ELR (cell line): ENCODE measurements at places on chromosomes 3 and 15.
A peak's percentile ranks its signal among the peaks of the same experiment; 100 is the strongest.

- DNase-seq: no peak
Measured at GRCh38 chr3:10474847-10475246, 30.5 kb downstream of the ATP2B2 start.

GRCh38 chr3:104536715-104537114 lies 830.0 kb upstream of the ALCAM start:
- no peak for DNase-seq

DNA sequence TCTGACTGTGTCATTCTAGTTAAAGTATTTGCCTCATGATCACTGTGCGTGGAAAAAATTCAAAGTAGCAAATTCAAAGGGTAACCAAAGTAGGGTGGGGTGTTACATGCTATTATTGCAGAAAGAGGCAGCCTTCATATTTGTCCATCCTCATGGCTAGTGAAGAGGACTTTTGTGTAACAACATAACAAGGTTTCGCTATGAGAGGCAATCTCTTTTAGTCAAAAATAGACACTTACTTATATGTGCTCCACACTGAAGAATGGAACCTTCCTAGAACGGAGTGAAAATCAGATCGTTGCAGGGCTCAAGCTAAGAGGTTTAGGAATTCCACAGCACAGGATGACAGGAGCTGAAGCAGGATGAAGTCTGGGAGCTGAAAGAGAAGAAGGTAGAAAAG lies 345.1 kb upstream of the CBLB start:
- DNase-seq: no peak

DNA sequence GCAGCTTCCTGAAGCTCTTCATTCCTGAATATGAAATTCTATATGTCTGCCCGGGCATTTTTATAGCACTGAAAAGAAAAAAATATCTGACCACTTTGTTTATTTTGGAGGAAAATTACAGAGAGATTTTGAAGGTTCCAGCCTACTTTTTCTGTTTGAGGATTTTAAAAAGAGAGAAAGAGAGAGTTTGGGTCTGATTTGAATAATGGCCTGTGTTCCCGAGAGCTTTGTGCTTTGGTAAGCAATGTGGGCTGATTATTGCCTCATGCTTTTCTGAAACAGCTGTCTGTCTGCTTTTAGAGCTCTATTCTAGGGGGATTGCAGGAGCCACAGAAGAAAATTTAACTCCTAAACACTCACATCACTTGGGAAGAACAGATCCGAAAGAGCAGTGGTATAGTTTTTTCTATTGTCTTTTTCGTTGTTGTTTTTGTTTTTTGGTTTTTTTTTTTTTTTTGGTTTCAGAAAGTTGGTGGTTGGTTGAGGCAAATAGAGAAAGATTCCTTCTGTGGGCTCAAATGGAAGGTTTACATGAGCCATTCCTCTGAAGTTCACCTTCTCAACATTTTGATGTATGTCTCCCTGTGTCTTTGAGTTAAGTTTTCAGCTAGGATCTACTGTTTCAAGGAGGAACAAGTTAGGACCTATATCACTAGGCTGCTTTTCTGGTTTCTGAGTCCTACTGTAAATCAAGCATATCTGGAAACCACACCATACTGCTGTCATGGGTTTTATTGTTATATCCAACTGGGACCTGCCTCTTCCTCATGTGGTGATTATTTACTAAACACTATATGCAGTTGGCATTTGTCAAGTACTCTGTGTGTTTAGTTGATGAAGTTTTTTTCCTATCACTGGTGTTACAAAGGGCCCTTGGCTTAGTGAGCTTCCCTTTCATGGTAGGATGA lies 178.9 kb downstream of the KCNMB2 start:
- DNase-seq: no peak

GRCh38 chr3:15220661-15221060 lies 14.6 kb downstream of the CAPN7 start:
- no peak for DNase-seq

GRCh38 chr3:127479449-127479848 lies 111.1 kb downstream of the TPRA1 start:
- DNase-seq: no peak

GRCh38 chr3:29978036-29978435 lies 628.4 kb upstream of the TGFBR2 start:
- no peak for DNase-seq

DNA sequence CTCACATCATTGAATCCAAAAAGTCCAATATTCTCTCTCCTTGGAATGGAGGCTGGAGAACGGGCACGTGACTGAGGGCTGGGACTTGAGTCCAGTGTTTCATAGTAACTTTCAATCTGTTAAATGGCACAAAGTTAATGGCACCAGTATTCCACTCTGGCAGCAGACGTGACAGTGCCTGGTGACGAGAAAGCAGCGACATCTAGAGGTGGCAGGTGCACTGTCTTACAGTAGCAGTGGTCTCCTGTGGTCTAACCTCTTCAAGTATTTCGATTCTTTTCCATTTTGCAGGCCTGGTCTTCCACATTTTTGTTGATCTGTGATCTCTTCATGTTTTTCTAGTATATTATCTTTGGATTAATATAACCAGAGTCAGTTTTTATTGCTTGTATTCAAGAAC lies 107.1 kb downstream of the OXSM start:
- peak; percentile 47 for DNase-seq

DNA sequence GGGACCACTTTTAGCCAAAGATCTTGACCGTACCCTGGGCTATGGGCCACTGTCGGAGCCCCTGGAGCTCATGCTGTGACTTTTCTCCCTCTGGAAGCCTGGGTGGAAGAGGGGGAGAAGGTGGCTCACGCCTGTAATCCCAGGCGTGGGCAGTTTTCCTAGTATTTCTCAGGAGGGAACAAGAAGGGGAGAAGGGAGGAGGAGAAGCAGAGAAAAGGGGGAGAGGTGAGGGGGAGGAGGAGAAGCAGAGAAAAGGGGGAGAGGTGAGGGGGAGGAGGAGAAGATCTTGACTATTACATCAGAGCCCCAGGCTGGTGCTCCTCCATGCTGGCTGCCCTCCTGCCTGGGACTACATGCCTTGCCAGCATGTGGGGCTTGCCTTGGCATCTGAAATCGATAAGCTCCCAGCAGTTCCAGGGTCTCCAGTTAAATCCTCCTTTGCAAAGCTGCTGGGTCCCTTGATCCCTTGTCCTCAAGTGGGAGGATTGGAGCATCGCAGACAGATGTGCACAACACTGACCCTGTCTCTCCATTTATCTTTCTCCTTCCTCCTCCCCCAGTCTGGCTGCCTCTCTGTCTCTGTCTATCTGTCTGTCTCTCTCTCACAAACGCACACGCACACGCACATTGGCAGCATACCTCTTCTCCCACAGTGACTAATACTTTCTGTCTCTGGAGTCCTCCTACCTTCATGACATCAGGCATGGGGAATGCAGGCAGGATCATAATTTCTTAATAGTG lies 41.6 kb downstream of the MRAS start:
- peak; percentile 91 for DNase-seq

- no peak for DNase-seq
Measured at GRCh38 chr3:170914212-170914611, 5.8 kb upstream of the EIF5A2 start.

DNA sequence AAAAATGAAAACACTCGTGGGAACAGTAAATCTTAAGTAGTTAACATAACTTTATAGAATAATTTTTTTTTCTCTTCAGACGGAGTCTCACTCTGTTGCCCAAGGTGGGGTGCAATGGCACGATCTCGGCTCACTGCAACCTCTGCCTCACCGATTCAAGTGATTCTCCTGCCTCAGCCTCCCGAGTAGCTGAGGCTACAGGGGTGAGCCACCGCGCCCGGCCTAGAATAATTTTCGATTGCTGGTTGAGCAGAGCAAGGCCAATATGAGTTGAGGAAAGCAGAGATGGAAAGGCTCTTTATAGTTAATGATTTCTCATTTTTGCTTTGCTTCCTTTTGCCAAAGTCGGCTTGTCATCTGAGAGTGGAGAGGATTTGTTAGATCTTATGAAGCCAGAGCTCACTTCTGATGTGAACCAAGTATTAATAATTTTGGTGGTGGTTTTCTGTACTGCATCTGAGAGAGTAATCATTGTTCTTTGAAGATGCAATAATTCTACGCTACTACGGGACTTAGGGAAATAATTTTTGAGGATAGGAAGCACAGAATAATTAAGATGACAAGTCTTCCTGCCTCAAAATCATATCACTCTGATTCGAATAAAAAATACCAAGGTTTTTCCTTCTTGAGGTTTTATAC lies 1.6 kb upstream of the GOLM2 start:
- peak; percentile 24 for DNase-seq

GRCh38 chr3:952906-953305 lies 139.9 kb upstream of the CNTN6 start:
- DNase-seq: no peak

DNA sequence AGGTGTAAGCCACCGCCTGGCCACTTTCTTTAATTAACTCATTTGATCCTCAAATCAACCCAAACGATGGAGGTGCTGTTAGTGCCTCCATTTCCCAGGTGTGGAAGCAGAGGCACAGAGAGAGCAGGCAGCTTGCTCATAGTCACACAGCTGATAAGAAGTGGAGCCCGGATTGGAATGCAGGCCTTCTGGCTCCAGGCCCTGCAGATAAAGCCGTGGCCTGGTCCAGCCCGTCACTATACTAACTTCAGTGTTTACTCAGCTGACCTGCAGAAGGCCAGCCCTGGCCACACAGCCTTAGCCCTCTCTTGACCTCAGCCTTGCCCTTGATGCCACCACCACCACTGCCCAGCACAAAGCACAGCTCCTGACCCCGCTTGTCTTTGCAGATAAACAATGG lies 116.7 kb downstream of the NUP210 start:
- DNase-seq: no peak

DNA sequence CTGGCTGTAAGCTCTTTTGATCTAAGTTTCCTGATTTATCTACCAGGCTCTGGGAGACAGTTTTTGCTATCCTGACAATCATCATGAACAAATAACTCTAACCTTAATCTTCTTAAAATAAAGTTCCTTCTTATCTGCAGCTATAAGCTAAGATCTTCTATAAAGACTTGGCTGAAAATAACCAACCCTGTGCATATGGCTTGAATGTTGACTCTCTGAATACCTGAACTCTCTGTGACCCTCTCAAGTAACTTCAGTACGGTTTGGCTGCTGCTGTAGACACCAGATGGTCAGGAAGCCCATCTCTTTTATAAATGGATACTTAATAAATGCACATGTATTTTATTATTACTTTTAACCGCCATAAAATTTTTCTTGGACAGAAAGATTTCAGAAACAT lies 412.4 kb upstream of the CBLB start:
- DNase-seq: no peak

DNA sequence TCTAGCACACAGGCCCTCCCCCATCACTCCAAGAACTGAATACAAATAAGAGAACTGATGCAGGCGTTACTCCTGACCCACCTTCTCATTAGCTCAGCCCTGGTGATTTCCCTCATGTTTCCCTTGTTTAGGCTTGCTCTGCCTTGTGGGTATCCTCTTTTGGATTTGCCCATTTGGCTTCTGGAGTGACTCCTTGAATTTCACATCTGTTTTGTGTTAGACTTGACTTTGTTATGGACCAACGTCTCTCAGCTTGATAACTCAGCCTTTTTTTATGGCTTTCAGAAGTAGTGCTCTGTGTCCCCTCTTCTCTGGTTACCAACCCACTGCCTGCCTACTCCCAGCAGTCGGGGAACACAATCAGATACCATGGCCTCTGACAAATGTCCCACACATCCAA lies 11.3 kb upstream of the TMOD3 start:
- DNase-seq: no peak

DNA sequence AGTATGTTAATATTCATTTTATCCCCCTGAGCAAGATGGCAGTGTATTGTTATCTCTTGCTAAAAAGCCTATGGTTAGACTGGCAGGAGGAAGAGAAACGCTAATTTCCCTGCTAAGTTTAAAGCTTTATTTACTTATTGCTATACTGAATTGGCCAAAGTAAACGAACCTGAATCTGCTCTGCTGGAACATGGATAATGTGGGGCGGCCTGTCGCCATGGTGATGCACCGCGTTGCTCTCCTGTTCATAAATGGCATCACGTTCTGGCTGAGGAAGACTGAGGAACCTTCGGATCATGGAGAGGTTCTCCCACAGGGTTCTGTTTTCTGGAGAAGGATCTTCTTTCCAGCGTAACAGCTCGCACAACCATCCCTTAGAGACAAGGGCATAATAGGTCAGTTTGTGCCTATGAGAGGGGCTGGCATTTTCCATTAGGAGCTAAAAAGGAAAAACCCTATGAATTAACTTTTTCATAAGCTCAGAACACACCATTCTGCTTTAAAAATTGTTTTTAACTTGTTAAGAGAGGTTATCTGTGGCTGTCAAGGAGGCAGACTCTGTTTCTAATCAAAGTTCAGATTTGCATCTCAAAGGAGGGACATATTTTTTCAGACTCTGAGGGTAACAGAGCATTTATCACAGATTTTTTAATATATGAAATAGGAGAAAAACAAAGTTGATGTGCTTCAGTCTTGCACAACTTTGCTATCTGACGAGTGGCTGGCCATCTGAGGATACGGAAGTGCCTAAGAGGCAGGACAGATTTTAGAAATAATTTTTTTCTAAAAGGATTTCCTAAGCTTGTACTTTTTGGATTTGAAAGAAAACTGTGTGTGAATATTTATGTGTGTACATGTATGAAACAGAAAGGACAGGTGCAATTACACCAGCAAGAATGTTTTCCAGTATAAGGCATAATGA lies 73.1 kb downstream of the SATB1 start:
- no peak for DNase-seq

DNA sequence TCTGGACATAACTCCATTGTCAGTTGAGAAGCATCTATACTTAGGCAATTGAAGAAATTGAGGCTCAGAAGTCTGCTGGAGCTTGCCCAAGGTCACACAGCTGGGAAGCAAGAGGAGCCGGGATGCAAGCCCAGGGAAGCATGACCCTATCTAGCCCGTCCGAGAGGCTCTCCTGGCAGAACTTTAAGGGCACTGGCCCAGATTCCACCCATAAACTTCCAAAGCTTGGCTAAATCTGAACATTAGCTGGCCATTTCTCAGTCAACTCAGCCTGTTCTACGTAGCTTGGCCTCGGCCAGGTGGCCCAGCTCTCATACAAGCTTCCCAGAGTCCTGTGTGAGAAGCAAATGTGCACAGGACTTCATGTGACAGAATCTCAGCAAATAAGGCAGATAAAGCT lies 75.8 kb downstream of the LRIG1 start:
- no peak for DNase-seq

DNA sequence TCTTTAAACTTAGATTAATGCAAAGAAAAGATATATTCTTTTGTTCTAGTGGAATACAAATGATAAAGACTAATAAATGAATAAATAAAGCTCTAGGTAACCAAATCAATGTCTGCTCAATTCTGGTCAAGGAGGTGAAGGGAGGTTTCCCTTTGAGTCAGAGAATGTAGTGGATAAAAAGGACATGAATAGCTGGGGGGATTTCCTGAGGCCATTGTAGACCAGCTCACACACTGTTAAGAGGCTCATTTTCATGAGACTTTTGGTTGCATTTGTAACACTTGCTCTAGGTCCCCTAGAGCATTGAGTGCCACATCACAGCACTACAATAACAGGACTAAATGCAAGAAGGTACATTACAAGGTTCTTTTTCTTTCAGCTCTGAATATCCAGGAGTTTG lies 170.7 kb downstream of the TIGIT start:
- no peak for DNase-seq

DNA sequence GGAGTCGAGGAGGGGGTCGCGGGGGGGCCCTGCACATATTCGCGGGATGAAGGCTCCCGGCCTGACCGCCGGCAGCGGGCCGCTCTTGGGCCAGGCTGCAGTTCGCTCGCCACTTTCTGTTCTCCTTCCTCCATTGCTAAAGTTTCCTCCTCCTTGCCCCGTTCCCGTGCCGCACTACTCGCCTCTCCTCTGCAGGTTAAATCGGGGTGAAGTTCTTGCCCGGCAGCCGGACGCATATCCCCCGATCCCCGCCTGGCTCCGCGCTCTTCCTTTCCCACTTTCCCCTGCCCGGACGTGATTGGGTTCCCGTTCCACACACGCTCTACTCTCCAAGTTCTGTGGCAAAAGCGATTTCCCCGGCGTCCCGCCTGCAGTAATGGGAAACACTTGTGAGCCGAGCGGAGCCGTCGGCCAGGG lies 556 bp downstream of the CRYBG3 start:
- DNase-seq: peak; percentile 76
